Sigmoid colon (tissue), 7 donors: ENCODE measurements at places on chromosomes 1 and 21. TPM values are rescaled to one million over a fixed set of nuclear protein-coding genes. Genes with fewer than 3 reads are reported as not detected.

The DMRTA2 gene
- 0.27 TPM for total RNA-seq

The OR2T29 gene
- total RNA-seq, result not detected

The EPHA8 gene
- total RNA-seq, result not detected

The WDR77 gene
- total RNA-seq, result 18.4 TPM

The COL11A1 gene
- 1.2 TPM for total RNA-seq

The PGLYRP4 gene
- total RNA-seq, result not detected

The C2CD4D gene
- not detected for total RNA-seq

The ARTN gene
- not detected for total RNA-seq

The PROK1 gene
- 3.2 TPM for total RNA-seq

The ISG20L2 gene
- 16.4 TPM for total RNA-seq

The GPATCH3 gene
- total RNA-seq, result 6.6 TPM

The LELP1 gene
- total RNA-seq, result not detected

The FCAMR gene
- not detected for total RNA-seq

The NBPF3 gene
- total RNA-seq, result 4.9 TPM

The SPTA1 gene
- total RNA-seq, result not detected

The CYP4A22 gene
- total RNA-seq, result not detected

The MAP3K21 gene
- 0.55 TPM for total RNA-seq

The PLPPR4 gene
- 0.71 TPM for total RNA-seq

The NUP210L gene
- under 0.01 TPM for total RNA-seq

The LIPI gene
- total RNA-seq, result not detected

The TRIM45 gene
- 6.7 TPM for total RNA-seq

The SMIM1 gene
- total RNA-seq, result 7.5 TPM

The DESI2 gene
- total RNA-seq, result 34.2 TPM

The FCRL5 gene
- not detected for total RNA-seq

The SLC44A3 gene
- 2.3 TPM for total RNA-seq

The SLC1A7 gene
- total RNA-seq, result 0.54 TPM

The PKLR gene
- total RNA-seq, result not detected

The PIK3C2B gene
- total RNA-seq, result 9.2 TPM

The KIF14 gene
- 0.27 TPM for total RNA-seq

The RAB7B gene
- 2.1 TPM for total RNA-seq

The RAB42 gene
- total RNA-seq, result 2.2 TPM

The AMPD1 gene
- total RNA-seq, result not detected
